ENCODE measurements at places on chromosomes 1 and 21.

GRCh38 chr1:225879521-225880221 is 2.5 kb downstream of the TMEM63A start:
- DNase-seq: no peak

DNA sequence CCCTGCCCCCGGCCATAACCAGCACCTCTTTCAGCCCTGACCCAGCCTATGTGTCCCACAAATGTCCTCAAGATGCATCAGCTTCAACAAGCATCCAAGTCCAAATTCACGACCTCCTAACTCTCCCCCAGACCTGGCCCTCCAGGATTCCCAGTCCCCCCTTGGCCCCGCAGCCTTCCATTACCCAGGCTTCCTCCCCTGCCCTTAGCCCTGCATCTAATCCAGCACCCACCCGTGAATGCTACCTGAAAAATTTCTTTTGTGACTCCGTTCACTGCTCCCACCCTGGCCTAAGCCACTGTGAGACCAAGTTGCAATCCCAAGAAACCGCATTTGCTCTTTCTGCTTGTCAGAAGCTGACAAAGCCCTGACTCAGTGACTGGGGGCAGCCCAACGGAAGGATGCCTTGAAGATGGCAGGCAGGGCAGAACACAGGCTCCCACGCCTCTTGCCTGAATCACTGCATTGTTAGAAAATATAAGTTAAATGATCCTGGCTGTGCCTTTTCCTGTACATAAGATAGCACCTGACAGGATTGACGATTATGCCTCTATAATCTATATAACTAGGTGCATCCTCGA is 939 bp upstream of the MFAP2 start:
- DNase-seq: peak; percentile 74

GRCh38 chr1:78577257-78578100 is 42.8 kb upstream of the IFI44L start:
- no peak for DNase-seq

- no peak for DNase-seq
Observed at GRCh38 chr1:174074757-174075156, 52.6 kb upstream of the RC3H1 start.

- no peak for DNase-seq
Observed at GRCh38 chr1:182175361-182175931, 113.9 kb upstream of the ZNF648 start.

Measured in kidney epithelial cell (primary cell).